ENCODE measurements at places on chromosomes 2 and 18.

GRCh38 chr2:227765788-227766372, 20.2 kb downstream of the SCYGR8 start:
- no peak for DNase-seq

GRCh38 chr2:70002241-70002899, 40.9 kb upstream of the ASPRV1 start:
- no peak for DNase-seq

DNA sequence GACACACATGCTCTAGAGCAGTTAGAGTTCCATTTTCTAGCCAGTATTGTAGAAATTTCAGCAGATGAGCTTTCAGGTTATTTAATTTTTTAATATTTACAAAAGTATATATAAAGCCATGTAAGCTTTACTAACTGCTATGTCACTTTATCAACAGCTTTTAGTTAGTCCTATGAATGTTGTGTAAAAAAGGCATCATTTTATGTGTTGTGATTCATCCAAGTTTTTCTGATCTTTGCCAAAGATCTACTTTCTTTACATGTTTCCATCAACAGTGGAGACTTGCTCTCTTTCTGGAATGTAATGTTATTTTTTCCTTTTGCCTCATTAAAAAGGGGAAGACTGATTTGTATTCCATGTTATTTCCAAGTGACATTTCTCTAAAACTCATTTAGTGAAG, 125.2 kb upstream of the TFPI start:
- DNase-seq = no peak

GRCh38 chr18:48129621-48130082, 199.2 kb upstream of the SMAD2 start:
- DNase-seq = no peak

DNA sequence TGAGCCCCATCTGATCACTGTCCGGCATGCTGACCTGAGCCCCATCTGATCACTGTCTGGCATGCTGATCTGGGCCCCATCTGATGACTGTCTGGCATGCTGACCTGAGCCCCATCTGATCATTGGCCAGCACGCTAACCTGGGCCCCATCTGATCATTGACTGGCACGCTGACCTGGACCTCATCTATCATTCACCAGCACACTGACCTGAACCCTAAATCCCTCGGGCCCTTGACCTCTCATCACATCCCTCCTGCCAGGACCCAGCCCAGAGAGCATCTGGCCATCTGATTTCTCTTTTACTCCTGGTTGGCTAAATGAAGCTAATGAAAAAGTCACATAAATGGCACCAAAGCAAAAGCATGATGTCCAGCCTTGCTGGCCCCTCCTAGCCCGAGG, 207.1 kb downstream of the NDUFA10 start:
- no peak for DNase-seq

DNA sequence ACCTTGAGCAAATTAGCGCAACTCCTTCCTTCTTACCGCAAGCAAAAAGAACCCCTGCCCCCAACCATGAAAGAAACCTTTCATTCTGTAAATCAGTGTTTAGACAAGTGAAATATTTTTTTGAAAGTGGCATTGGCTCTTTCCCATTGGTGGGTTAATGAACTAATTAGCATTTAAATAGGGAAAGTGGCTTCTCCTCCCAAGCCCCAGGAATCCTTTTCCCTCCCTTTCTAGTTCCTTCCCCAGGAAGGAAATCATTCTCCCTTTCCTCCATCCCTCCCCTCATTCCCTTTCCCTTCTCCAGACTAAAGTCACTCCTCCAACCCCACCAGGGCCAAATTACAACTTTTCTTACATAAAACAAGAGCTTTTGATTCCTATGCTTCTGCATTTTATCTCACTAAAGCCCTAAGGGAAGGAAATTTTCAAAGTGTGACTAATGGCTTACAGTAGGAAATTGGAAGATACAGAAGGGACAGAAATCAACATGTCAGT, 22.9 kb upstream of the TYMS start:
- no peak for DNase-seq

GRCh38 chr2:179812501-179812900, 48.9 kb downstream of the ZNF385B start:
- DNase-seq = no peak

DNA sequence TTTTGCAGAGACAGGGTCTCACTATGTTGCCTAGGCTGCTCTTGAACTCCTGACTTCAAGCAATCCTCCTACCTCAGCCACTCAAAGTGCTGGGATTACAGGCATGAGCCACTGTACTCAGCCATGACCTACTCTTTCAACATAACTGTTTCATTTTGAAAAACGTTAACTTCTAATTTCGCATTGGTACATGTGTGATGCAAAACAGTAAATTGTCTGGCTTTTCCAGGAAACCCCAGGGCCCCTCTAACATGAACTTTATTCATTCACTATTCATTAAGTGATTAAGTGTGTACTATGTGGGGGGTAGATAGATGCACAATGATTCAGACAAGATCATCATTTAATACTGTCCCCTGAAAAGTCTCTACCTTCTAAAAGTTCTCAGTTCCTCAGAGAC, 364.9 kb downstream of the SS18 start:
- DNase-seq = no peak

- no peak for DNase-seq
Observed at GRCh38 chr2:3297523-3297922, 80.1 kb downstream of the EIPR1 start.

GRCh38 chr18:9700261-9700796, 7.8 kb upstream of the RAB31 start:
- no peak for DNase-seq

GRCh38 chr2:221807706-221808105, 235.6 kb upstream of the EPHA4 start:
- DNase-seq = no peak

- no peak for DNase-seq
Observed at GRCh38 chr2:105885456-105885855, 140.7 kb downstream of the NCK2 start.

GRCh38 chr18:74310411-74310810, 5.2 kb upstream of the C18orf63 start:
- no peak for DNase-seq

DNA sequence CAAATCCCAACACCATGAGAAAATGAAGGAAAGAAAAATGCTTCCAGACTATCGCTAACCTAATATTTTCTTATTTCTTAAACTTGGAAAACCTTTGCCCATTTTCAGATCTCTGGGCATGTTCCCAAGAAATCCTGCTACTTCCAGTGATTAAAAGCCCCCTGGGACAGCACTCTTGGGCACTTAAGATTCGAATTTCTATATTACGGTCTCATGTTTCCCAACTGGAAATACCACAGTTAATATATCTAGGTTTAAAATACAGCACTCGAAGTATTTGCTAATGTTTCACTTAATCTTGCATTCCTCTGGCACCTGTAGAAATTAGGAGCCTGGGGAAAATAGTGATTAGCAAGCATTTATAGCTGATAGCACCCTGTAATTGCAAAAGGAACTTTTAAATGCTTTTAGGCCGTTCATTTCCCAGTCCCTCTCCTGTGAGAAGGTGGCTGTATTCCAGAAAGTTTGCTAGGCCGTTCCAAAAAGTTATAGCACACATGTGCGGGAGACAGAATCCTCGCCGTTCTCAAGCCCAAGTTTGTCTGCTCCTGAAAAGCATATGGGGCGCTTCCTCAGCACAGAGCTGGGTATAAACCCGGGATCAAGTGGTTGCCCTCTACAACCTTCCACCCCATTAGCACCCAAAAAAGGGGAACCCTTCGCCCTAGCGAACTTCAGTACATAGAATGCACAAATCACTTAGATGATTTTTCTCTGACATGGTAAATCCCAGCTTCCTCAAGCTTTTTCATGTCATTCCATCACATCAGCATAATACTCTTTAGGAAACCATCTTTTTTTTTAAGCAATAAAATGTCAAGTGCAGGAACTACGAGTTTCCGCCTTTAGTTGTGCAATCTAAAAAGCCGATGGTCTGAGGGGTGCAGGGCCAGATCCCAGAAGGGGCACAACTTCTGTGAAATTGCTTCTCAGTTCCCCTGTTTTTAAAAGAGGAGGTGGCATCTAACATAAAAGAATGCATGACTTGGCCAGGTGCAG, 60.6 kb downstream of the DIPK1C start:
- no peak for DNase-seq

DNA sequence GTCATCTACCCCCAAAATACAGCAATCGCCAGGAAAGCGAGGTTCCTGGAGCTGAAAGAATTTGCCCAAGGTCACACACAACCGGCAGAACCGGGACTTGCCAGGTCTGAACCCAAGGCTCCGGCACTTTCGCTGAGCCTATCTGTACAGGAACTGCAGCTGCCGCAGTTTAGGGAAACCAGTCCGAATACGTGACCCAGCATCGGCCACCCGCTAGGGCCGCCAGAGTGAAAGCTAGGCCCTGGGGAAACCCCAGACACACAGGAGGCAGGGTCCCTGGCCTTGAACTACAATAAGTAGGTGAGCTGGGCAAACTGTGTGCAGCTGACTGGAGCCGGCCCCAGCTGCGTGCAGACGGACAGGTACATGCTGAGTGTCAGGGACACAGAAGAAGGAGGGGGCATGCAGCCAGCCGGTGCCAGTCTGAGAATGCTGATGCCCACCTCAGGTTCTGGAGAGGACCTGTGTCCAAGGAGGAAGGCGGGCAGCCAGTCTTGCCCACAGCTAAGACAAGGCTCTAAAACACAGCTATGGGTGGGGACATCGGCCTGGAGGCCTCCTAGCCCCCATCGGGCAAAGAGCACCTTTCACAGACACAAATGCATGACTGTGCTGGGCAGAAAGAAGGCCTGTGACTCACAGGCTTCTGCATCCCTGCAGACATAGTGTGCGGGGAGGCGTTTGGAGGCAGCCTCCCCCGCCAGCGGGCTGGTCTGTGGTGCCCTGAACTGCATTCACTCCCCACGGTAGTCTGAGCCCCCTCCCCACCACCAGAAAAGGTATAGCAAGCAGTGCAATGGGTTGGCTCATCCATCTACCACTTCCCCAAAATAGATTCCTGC, 107.4 kb upstream of the ID2 start:
- DNase-seq = no peak

GRCh38 chr2:203656522-203657287, 49.7 kb upstream of the CD28 start:
- no peak for DNase-seq

- DNase-seq = no peak
Observed at GRCh38 chr2:42360493-42360889, 526 bp downstream of the COX7A2L start.

- DNase-seq = no peak
Observed at GRCh38 chr2:44246436-44246835, 28.8 kb upstream of the SLC3A1 start.

- no peak for DNase-seq
Observed at GRCh38 chr2:200591308-200591707, 5.5 kb downstream of the AOX1 start.

DNA sequence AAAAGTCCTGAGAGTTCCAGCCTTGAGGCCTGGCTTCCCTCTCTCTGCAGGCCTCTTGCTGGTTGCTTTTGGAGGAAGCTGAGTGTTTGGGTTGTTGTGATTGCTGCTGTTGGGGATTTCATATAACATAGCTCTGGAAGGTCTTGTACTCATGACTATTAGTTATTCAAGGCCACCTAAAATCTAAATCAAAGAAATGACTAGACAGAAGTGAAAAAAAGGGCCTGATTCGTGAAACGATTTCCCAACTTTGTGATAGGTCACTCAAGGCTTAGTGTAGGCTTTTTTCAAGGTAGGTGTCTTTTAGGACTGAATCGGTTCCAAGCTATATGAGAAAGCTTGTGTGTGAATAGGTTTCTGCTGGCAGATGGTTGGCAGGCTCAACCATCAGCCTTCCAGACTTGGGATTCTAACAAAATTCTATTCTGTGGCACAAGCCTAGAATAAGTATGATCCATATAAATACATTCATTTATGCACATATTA, 164.4 kb downstream of the FMNL2 start:
- no peak for DNase-seq

GRCh38 chr2:5367321-5367720, 324.9 kb upstream of the SOX11 start:
- DNase-seq = no peak

DNA sequence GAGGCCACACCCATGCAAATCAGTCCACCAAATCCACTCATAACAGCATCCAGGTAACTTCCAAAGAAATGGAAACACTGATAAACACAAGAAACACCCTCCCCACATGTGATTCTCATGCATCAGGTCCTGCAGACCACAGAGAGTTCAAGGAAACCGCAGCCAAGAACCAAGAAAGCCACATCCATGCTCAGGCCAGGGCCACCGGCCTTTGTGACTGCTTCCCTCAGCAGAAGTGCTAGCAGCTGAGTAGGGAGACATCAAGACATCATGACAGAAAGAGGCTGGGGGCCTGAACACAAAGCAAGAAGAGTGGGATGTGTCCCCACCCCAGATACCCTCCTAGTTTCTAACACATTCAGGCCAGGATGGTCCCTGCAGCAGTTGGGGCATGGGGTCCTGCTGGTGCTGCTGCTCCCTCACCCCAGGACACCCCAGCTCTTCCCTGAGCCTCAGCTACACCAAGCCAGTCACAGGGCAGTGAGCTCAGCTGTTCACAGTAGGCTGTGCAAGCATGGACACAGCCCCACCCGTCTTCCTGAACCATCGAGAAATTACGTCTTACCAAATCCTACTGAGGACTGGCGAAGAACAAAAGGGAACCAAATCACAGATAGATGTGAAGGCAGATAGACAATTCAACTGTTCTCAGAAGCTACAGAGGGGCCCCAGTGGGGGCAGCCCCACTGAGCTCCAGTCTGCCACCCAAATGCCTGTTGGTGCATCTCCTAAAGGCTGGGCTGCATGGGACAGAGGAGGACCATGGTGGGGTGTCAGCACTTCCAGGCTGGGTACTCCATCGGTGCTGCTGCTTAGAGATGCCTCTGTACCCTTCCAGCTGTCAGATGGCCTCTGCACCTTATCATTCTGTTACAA, 60.9 kb downstream of the HDAC4 start:
- no peak for DNase-seq

DNA sequence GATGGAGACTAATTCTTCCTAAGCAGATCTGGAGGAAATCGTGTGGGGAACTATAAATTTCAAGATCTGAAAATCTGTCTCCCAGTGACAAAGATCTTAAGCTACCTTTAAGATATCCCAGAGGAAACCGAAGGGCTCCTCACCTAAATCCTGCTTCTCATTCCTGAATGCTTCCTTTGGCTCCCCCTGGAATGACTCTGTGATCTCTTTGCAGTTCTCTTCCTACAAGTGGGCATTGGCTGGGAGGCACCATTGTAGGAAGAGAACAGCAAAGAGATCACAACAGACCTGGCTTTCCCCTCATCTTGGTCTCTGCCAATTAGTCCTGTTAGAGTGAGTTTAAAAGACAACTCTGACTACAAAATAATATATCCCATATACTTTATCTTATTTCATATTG, 70.0 kb upstream of the KCNH7 start:
- DNase-seq = no peak

- DNase-seq = no peak
Observed at GRCh38 chr2:206202446-206202845, 42.8 kb downstream of the EEF1B2 start.

DNA sequence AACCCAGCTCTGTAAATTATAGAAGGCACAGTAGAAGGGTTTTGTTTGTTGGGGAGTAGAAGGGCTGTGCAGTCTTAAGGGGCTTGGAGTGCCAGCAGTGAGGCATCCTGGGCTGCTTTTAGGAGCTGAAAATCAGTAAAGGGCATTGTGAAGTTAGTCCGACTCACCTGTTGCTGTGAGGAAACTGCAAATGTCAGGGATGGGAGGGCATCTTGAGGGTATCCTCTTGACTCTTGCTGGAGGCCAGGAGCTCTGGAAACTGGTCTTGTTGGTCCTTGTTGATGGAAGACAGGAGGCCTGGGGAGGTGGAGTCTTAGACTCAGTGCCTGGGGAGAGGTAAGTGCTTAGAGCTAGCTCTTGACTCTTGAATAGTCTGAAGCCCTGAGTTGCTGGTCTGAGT, 14.1 kb downstream of the CEP192 start:
- DNase-seq = no peak

All from activated CD4-positive, alpha-beta T cell treated with anti-CD3 and anti-CD28 coated beads for 4 hours (primary cell).